ENCODE measurements at places on chromosomes 3 and 15.

- DNase-seq: no peak
Observed at GRCh38 chr3:115680803-115681345, 57.6 kb downstream of the GAP43 start.

GRCh38 chr3:113063126-113063894 is 72.5 kb downstream of the GTPBP8 start:
- DNase-seq: no peak

DNA sequence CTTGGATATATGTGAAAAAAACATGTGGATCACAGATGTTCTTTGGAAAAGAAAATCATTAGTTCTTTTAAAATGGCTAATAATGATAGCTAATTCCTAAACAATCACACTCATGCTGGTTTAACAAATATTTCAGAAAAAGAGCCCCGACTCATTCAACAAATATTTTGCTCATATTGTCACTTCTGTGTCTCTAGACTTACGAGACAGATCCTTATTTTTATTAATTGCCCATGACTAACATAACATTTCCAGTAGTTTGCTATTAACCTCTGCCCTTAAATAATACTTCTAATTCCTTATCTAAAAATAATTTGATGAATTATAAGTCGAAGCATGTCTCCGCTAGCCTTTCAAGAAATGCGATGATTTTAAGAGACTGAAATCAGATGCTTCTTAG is 70.4 kb downstream of the SATB1 start:
- no peak for DNase-seq

DNA sequence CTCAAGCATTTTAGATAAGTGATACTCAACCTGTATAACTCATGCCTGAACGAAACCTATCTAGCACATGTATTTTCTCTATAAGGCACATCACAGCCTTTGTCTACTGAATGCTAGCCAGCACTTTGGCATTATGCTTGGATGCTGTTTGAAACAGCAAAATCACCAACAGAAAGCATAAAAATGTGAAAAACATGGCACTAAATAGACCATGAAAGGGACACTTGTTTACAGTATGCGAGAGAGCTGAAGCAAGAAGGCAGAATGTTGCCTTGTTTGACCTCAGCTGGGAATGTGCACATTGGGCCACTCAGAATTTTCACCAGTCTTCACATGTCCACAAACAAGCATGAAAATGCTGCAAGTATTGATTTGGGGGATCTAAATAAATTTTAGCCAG is 59.5 kb downstream of the MINDY2 start:
- DNase-seq: no peak

DNA sequence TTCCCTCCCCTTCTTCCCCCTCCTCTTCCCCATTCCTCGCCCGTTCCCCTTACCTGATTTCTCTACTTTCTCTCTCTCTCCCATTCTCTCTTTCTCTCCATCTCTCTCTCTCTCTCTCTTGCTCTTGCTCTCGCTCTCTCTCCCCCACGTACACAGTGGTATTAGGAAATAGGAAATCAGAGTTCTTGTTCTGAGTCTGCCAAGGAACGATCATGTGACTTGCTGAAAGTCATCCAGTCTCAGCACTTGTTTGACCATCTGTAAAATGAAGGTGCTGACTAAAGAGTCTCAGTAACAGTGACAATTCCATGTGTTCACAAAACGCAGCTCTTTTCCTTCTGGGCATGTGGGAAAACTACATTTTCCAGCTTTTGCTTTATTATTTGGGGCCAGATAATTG is 445.0 kb upstream of the TGFBR2 start:
- peak; percentile 88 for DNase-seq

- DNase-seq: no peak
Observed at GRCh38 chr15:85408270-85408746, 27.9 kb downstream of the AKAP13 start.

GRCh38 chr3:155870945-155871745 is 695 bp downstream of the GMPS start:
- no peak for DNase-seq

DNA sequence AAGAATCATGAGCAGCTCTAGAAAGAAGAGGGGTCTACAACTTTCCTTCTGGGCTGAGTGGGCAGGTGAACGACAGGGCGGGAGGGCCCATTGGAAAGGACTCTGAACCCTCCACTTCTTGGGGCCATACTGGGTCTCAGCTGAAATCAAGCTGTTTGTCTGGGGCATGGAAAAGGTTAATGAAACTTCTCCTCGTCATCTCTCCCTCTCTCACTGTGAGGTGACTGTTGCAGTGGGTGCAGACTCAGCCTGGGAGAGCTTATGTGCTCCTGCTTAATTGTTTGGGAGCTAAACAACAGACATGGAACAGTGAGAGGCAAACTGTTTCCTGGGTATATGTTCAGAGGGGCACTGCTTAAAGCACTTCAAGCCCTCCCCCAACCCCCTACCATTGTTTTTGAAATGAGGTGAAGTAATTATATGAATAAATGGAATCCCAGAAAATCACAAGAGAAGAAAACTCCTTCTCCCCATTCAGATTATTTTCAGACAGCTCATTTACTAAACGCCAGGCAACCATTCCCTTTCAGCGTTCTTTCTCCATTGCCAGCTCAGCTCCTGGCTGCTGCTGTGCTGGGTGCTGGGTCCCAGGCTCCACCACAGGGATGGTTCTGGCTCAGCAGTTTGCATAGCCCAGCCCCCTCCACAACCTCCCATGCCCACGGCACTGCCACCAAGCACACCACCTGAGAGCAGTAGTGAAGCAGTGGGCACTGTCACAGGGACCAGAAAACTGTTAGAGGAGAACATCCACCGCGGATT is 444.9 kb upstream of the TBL1XR1 start:
- no peak for DNase-seq

DNA sequence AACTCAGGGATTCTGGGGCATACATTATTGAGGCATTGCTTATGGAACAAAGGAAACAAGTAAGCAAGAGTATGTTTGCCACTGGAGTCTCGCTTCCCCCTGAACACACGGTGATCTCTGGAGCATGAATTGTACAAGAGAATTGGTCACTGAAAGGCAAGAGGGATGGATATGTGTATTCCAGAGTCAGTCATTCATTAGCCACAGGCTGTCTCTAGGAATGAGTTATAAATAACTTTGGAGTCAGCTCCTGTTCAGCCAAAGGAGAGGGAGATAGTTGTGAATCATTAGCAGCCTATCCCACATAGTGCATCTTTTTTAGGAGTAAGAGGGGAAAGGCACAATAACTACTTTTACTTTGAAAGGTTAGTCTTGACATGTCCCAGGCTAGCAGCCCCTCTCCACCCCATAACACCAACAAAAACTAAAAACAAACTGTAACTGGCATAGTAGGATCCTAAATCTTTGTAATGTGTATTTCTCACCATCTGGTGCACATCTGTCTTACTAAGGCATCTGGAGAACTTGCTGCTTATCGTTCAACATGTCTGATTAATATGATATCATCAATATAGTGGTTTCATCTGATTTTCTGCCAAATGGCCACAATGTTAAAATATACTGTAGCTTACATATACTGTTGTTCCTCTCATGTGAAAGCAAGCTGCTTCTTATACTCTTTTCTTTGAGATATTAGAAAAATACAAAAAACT is 462.2 kb downstream of the GRM7 start:
- no peak for DNase-seq

DNA sequence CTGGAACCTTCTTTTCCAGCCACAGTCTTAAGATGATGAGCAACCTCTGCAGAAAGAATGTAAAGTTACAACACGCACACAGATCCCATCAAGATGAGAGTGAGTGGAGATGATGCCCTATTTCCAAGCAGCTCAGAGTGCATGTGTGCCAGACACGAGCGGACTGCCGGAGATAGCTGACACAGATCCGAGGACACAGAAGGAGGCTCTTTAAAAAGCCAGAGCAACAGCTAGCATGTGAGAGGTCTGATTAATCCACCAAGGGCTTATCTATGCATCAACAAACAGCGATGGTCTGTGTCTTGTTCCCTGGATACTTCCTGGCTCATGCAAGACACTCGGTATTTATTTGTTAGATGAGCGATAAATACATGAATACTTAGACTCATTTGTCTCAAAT is 128.6 kb upstream of the DLG1 start:
- DNase-seq: no peak

DNA sequence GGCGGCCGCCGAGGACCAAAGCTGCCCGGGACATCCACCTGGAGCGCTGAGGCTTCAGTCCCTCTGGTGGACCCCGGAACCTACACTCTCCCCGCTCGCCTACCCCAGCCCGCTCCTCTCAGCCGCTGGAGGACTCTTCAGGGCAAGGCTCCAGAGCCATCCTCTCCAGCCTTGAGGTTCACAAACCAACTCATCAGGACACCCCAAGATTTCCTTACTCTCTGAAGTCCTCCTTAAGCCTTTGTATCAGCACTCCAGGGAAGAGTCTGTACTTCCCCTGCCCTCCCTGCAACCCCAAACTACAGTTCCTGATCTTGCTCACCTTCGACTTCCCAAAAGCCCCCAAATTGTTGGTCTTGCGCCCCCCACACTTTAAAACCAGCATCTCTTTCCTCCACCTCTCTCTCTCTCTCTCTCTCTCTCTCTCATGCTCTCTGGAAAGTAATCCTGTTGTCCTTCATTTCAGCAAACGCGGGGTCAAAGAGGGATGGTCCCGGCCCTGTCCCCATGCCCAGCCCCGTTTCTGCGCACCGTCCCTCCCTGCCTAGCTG is 438 bp downstream of the THBS1 start:
- DNase-seq: no peak

DNA sequence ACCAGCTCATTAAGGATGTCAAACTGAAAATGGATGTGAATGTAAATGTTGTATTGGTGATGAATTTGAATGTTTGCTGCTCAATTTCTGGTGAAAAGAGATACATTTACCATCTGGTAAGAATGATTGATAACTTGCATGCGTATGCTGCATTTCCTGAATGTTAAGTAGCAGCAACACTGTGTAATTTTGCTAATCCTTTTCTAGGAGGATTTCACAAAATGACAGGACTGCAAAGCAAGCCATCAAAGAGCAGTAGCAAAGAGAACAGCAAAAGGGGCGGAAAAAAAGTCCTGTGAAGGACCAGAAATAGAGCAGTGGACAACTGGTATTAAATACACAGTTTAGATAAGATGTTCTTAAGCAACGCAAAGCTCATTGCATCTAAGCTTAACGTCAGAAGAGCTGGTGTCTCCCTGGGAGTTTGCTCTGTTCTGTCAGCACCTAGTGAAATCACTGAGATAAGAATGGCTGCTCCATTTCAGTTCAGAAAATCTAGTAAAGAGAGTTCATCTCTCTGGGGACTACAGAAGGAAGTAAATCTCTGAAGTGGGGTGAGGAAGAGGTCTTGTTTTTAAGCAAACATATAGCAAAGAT is 23.5 kb upstream of the PAQR5 start:
- DNase-seq: no peak

- no peak for DNase-seq
Observed at GRCh38 chr3:17505856-17506255, 236.6 kb downstream of the TBC1D5 start.

DNA sequence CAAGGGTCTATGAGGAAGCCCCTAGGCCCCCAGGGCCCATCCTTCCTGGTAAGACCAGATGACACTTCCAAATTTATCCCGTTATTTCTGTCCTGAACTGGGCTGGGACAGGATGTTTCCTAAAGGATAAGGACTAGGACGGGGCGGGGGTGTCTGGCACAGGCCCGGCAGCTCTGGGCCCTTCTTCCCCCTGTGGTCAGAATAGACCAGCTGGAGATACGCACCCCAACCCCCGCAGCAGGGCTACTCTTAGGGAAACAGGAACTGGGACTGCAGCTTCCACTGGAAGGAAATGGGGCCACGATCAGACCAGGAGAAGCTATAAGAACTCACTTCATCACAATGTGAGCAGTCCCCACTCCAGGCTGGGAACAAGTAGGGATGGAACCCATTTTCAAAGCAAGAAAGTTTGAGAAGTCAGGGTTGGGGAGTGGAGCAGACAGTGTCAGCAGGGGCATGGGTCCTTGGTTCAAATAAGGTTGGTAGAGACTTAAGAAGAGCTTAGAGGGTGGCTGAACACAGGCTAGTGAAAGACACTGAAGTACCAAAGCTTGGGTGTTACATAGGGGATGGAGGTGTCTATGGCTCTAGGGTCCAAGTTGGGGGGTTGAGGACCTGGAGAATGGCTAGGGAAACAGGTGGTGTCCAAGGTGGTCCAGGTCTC is 1.1 kb downstream of the NCKIPSD start:
- no peak for DNase-seq

GRCh38 chr3:151283907-151284461 is 5.6 kb upstream of the P2RY14 start:
- DNase-seq: no peak

GRCh38 chr3:188152660-188153436 is 1.1 kb upstream of the LPP start:
- DNase-seq: peak; percentile 42

DNA sequence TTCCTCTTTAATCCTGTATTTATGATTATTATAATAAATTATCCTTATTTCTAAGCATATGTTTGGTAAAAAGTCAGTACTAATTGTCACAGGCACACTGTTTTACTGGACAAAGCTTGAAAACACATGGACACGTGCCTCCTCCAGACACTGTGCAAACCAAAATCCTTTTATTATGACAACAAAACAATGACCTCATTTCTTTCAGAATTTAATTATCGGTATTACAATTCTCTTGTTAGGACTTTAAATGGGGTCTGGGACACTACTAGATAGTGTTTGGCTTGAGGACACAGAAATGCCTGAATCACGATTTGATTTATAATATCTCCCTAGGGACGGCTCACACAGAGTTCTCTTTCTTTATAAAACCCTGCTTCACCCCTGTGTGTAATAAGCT is 107.3 kb upstream of the IGSF10 start:
- no peak for DNase-seq

DNA sequence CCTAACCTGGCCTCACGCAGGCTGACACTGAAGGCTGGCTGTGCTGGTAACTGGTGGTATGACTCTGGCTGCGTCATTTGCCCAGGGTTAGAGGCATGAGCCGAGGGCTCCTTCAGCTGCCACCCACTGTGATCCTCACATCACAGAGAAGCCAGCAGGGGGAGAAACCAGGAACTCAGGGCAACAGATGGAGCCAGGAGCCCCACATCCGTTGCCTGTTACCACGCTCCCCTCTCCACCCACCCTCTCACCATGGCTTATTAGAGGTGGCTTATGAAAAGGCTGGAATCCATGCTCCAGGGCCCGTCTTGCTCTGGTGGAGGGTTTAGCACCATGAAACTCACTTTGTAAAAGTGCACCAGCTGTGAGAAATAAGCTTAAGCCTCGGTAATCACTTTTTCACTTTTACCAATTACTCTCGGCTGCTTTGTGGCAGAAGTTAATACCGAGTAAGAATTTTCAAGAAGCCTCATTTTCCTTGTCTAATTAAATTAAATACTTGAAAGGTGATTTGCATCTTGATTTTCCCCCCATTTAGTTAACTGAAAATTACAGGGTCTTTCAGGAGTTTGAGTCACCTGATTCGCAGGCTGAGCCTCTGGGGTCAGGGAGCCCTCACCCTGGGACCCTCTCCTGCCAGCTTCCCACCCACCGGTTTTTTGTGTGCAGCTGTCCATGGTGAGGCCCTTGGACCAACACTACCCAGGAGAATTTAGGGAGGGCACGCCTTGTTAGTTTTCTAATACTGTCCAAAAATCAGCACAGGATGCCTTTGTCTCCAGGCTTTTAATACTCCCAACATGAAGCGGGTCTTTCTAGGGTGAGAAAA is 60.9 kb downstream of the ASB7 start:
- DNase-seq: no peak

- no peak for DNase-seq
Observed at GRCh38 chr15:41661078-41661517, 893 bp downstream of the MGA start.

GRCh38 chr15:77557144-77557543 is 75.6 kb downstream of the LINGO1 start:
- DNase-seq: no peak

Data from NCI-H446 treated with DMSO at 0.1 percent for 48 hours (cell line).